ENCODE measurements at places on chromosomes 16 and 17.
A peak's percentile ranks its signal among the peaks of the same experiment; 100 is the strongest.

DNA sequence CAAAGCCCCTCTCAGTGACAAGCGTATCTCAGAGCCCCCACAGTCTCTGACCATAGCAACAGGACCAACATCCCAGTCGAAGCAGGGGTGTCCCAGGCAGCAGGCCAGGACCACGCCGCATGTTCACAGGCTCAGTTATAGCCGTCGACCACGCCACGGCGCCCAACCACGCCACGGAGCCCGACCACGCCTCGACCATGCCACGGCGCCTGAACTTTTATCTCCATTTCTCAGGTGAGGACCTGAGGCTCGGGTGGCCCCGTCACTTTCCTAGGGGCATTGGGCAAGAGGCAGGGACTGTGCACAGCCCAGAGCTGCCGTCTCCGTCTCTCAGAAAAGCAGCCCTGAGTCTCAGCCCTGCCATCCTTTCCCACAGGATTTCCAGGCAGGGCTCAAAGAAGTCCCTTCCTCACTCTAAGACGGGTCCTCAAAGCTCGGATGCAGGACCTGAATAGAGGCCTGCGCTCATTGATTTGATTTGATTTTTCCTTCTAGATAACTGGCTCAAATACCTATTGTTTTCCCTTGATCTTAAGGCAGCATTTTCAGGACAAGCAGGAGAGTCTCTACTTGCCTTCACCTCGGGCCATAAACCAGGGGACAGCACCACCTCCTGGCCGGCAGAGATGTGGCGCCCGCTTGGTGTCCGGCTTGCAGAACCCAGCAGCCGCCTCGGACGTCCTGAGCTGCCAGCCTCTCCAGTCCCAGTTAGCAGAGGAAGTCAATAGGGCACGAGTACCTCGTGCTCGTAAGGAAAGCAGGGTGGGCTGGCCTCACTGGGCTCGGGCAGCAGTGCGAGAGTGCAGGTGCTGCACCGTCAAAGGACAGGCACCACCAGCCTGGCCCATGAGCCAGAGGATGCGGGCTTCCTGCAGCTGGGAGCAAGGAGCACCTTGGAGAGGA is 38.8 kb downstream of the C16orf95 start:
- DNase-seq, result no peak

- DNase-seq, result no peak
Measured at GRCh38 chr17:16001226-16001897, 1.7 kb downstream of the TTC19 start.

DNA sequence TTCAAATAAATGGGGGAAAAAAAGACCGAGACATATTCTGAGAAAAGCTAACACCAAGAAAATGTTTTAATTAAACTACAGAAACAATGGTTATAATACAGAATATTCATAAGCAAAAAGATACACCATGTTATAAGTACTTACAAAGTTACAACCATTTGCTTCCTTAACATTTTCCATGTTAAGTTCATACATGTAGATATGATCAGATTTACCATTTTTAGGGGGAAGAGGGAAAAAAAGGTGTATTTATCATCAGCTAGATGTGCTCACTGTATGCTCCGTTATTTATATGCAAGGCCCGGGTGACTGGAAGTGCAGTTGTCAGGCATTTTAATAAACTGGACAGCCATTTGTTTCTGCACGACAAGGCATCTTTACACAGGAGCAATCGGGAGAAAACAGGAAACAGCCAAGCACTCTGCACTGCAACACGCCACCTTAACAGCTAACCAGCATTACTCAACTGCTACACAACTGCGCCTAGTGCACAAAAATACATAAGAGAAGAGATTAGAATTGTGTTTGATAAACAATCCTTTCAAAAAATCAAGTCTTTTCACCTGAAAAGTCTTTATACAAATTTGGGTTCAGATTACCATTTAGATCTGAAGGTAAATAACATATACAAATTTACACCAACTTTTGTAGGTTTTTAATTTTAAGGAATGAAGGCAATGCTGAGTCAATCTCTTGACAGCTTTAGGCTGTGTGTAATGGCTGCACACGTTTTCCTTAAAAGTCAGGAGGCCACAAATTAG is 2.9 kb downstream of the SRSF2 start:
- DNase-seq, result no peak

- peak; percentile 50 for DNase-seq
Measured at GRCh38 chr17:45431531-45432404, 902 bp downstream of the ARHGAP27 start.

DNA sequence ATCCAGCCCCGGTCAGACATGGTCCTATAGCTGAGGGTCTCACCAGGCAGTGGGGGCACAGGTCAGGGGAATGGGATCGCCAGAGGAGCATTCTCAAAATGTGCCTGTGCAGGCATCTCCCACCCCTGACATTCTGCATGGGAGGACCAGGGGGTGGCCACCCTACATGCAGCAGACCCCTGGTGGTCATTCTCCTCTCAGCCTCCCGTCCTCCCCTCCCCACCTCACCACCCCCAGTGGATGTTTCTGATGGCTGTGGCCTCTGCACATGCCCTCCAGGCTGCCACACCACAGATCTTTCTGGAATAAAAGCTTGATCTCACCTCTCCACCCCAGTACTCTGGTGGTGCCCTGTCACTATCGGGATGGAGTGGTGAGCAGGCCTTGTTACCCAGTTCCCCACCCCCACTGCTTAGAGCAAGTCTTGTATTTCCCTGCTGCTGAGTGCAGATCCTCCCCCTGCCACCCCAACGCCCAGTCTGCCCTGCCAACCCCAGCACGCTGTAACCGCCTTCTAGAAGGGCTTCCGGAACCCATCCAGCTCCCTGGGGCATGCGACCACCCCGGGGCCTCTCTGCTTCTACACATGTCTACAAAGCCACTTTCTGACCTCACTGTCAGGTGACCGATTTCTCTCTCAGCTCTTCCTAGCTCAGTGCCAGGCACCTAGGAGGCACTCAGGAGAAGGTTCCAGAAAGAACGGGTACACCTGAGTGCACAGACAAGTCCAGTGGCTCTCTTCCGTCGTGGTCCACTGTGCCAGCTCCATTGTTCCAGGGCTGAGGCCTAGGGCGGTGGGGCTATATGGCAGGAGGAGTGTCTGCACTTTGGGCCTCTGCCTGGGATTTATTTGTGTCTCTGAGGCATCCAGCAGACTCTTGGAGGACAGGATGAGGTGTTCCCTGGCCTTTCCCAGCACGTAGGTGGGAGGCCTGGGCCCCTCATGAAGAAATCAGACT is 9.3 kb downstream of the TBC1D24 start:
- no peak for DNase-seq

GRCh38 chr17:74729368-74729767 is 7.7 kb upstream of the RAB37 start:
- no peak for DNase-seq

GRCh38 chr16:11334831-11335404 is 10.3 kb upstream of the RMI2 start:
- DNase-seq, result no peak

DNA sequence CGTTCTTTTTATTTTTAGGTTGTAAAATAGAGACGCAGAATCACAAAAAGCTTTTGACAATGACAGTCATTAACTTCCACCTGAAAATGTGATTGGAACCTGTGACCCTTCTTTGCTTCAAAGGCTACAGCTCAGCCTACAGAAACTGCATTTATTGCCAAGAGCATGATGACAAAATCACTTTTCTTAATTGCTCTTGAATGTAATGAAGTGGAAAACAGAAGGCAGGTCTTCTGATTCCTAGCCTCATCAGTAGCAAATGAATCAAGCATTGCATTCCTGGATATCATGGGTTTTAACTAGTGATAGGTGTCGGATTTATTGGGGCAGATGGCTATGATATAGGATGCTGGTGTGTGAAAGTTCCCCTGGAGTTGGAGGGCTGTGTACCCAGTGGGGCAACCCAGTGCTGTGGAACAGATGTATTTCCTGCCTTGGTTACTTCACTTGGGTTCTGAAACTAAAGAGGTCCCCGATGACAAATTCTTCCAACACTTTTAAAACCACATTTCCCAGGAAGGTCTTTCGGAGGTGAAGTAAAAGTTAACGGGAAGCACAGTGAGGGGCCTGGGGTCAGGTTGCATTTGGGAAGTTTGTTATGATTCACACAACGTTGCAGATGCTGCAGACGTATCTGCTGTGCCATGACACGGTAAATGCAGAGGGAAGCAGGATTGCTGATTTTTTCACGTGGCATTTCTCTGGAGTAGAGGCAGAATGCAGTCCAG is 127.5 kb downstream of the HS3ST3A1 start:
- no peak for DNase-seq

DNA sequence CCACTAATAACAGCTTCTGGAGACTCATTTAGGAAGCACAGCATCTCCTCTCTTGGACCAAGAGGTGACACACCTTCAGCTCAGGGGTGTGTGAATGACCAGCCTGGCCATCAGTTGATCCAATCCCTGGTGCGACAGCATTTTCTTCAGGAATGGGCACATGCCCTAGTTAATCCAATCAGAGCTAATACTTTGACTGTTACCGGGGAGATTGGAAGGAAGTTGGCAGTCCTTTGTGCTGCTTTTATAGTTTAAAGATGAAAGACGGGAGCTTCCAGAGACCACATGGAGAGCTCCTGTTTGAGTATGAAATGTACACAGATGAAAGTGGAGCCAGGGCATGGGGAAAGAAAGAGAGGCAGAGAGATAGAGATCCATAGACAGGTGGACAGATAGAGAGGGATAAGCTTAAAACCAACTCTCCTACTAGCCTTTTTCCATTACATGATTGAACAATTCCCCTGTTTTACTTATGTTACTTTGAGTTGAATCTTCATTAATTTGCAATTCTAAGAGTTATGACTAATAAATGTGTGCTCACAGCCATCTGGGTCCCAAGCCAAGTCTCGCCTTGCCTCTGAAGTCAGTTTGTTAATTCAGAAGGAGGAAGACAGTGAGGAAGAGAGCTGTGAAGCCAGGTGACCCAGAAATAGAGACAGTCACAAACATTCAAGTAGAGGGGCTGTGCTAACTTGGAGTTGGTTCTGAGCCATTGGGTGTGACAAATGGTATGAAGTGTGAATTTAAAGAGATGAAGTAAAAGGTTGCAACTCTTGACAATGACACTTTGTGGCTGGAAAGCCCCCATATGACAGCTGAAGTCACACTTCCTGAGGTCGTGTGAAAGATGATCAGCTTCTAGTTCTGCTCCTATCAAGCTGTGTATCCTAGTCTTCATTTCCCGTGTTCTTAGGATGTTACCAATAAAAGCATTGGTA is 120.0 kb upstream of the GOT2 start:
- no peak for DNase-seq
